ENCODE measurements at places on chromosomes 3 and 15.

DNA sequence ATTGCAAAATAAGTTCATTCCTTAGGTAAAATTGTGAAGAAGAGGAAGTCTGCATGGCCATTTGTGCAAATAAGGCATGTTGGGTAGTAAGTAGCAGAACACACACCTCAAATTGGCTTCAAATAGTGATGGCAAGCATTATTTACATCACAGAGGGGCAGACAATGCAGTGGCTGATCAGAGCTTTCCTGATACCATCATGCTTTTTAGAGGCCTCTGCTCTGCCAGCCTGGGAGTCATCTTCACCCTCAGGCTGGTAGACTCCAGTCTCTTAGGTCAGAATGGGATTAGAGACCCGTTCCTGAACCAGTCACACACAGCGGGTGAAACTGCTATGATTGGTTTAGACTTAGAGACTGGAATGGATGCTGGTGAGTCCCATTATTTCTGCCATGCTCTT is 396.0 kb upstream of the MCTP2 start:
- no peak overlapping the region for H3K4me3 ChIP-seq
- no peaks in the 10 kb centered on the region for H3K36me3 ChIP-seq
- DNase-seq, result no peak
- no peaks in the 10 kb centered on the region for H3K4me1 ChIP-seq
- H3K27me3 ChIP-seq, result no peaks in the 10 kb centered on the region

- H3K36me3 ChIP-seq, result no peaks in the 10 kb centered on the region
- no peak overlapping the region for H3K4me3 ChIP-seq
- DNase-seq, result no peak
- no peak overlapping the region for H3K27ac ChIP-seq
Observed at GRCh38 chr3:41920406-41920965, 41.4 kb downstream of the ULK4 start.

DNA sequence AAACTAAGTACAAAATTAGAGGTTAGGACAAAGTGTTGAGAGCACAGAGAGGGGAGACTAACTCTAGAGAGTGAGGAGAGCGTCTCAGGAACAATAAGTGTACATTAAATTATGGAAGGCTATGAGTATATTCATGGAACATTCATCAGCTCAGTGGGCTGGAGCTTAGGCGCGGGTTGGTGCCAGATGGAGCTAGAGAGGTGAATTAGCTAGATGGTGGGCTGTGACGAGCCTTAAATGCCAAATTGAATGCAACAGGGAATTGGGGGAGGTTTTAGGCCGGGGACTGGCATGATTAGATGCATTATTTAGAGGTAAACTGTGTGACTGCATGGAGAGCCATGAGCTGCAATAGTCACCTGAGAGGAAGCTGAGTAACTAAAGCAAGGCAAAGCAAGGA is 97.1 kb downstream of the TMEM108 start:
- no peak overlapping the region for H3K4me3 ChIP-seq
- no peak for DNase-seq
- H3K36me3 ChIP-seq, result no peaks in the 10 kb centered on the region
- no peak overlapping the region for H3K27ac ChIP-seq

GRCh38 chr3:44021651-44022594 is 219.8 kb upstream of the TOPAZ1 start:
- no peak for DNase-seq
- no peaks in the 10 kb centered on the region for H3K4me1 ChIP-seq
- H3K27ac ChIP-seq, result no peak overlapping the region
- no peaks in the 10 kb centered on the region for H3K27me3 ChIP-seq
- no peaks in the 10 kb centered on the region for H3K36me3 ChIP-seq
- no peak overlapping the region for H3K4me3 ChIP-seq

DNA sequence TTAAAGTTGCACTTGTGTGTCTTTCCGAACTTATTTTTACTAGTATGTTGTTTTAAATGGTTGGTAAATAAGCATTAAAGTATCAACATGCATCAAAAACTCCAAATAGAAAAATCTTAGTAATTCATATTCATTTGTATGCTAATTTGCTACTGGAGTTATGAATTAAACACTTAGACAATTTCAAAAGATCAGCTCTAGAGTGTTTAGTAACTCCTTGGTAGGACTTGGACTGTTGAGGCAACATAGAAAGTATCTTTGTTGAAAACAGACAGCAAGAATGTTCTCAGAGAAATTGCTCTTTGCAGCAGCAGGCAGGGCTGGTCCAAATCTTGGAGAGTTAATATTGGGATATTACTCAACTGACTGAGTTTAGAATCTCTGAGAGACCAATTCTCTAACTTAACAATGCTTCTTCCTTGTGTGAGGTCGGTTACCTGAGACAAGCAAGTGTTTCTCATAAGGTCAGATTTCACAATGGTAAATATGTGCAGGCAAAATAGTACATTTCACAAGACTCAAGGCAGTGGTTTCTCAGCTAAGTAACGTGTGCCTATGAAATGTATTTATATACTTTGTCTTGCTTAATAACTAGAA is 147.8 kb upstream of the IL12A start:
- no peak overlapping the region for H3K27ac ChIP-seq
- no peaks in the 10 kb centered on the region for H3K4me1 ChIP-seq
- H3K27me3 ChIP-seq, result no peaks in the 10 kb centered on the region
- no peak overlapping the region for H3K4me3 ChIP-seq
- no peaks in the 10 kb centered on the region for H3K36me3 ChIP-seq

DNA sequence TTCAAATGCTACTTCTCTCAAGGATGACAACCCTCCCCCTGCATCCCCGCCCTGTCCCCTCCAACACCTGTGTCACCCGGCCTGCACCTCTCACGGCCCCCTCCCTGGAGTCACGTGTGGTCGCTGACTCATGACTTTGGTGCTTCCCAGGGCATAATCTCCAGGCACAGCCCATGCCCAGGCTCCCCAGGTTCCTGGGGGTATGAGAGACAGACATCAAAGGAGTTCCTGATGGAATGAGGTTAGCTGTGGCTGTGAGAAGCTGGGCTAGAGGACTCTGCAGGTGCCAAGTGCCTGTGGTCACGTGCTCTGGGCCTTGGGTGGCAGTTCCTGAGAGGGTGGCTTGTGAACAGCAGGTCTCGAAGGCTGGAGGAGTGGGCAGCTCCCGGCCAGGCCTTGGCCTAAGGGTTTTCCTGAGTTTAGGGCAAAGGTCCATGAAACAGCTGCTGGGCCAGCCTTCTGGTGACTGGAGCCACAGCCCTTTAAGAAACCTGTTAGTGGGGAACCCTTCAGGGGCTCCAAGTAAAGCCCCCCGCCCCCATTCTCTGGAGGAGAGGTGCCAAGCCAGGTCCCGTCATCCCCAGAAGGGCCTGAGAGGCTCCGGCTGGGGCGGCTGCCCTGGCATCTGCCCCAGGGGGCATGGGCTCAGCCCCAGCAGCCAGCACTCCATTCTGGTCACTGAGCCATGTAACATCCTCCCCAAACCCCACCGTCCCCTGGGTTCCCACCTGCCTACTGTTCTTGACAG is 230.0 kb downstream of the XXYLT1 start:
- H3K27me3 ChIP-seq, result peaks cover 7% of the 10 kb centered on the region
- H3K27ac ChIP-seq, result no peak overlapping the region
- no peak overlapping the region for H3K4me3 ChIP-seq
- no peak for DNase-seq

- H3K27ac ChIP-seq, result no peak overlapping the region
- H3K4me1 ChIP-seq, result peaks cover 19% of the 10 kb centered on the region
- H3K27me3 ChIP-seq, result no peaks in the 10 kb centered on the region
- H3K4me3 ChIP-seq, result peak overlapping the region; percentile 83
- H3K36me3 ChIP-seq, result peaks cover 4% of the 10 kb centered on the region
Observed at GRCh38 chr3:148992635-148993255, 1.4 kb downstream of the GYG1 start.

- H3K36me3 ChIP-seq, result no peaks in the 10 kb centered on the region
- peak within 1 kb of the TSS; percentile 81 for H3K4me3 ChIP-seq
- H3K27ac ChIP-seq, result peak within 1 kb of the TSS; percentile 81
- peaks cover 20% of the 10 kb centered on the region for H3K4me1 ChIP-seq
Observed at GRCh38 chr3:113531826-113532697, at the start of gene SIDT1. Gene SIDT1, plus strand, starts transcription at chr3:113532555. Its CDS starts 467 bp downstream, at chr3:113533022.

GRCh38 chr15:81812456-81812855 is 233.4 kb downstream of the MEX3B start:
- no peak overlapping the region for H3K27ac ChIP-seq
- peaks cover 6% of the 10 kb centered on the region for H3K4me1 ChIP-seq
- H3K4me3 ChIP-seq, result no peak overlapping the region
- no peaks in the 10 kb centered on the region for H3K36me3 ChIP-seq

DNA sequence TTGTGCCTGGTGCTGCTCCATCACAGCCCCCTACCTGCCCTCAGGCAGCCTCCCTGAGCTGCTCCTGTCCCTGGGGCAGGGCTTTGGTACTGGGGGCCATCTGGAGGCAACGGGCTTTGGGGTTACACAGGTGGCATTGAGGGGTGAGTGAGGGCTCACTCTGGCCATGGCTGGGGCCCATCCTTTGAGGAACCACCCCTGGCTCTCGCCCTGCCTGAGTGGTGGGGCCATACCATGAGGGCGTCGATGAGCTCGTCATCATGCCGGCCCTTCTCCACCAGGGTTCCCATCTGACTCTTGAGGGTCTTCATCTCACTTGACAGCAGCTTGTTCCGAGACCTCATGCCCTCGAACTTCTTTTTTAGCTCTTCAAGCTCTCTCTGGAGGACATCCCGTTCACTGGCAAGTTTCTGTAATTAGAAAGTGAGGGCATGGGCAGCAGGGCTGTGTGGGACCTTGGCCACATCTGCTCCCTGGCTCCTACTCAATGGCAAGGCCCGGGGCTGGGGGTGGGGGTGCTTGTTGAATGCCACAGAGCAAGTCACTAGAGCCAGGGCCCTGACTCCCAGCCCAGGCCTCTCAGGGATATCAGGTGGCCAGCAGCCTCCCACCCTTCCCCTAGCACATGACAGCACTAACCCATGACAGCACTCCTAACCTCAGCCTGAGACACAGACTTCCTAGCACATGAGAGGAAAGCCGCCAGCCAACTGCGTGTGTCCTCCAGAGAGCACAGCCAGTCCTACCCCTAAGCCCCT is 33.5 kb downstream of the CCDC13 start:
- H3K27ac ChIP-seq, result no peak overlapping the region
- no peak overlapping the region for H3K4me3 ChIP-seq
- no peaks in the 10 kb centered on the region for H3K4me1 ChIP-seq
- DNase-seq, result no peak
- no peaks in the 10 kb centered on the region for H3K36me3 ChIP-seq
- no peaks in the 10 kb centered on the region for H3K27me3 ChIP-seq

GRCh38 chr3:4758249-4758860 is 220.9 kb upstream of the BHLHE40 start:
- H3K27ac ChIP-seq, result no peak overlapping the region
- H3K4me3 ChIP-seq, result no peak overlapping the region
- H3K36me3 ChIP-seq, result no peaks in the 10 kb centered on the region
- DNase-seq, result no peak
- no peaks in the 10 kb centered on the region for H3K4me1 ChIP-seq

- no peaks in the 10 kb centered on the region for H3K4me1 ChIP-seq
- no peak overlapping the region for H3K27ac ChIP-seq
- no peaks in the 10 kb centered on the region for H3K27me3 ChIP-seq
- H3K36me3 ChIP-seq, result no peaks in the 10 kb centered on the region
Observed at GRCh38 chr15:31302029-31302657, 24.5 kb upstream of the KLF13 start.

- H3K27ac ChIP-seq, result no peak overlapping the region
- no peaks in the 10 kb centered on the region for H3K36me3 ChIP-seq
- no peaks in the 10 kb centered on the region for H3K27me3 ChIP-seq
- no peak overlapping the region for H3K4me3 ChIP-seq
Observed at GRCh38 chr15:40006646-40007045, 32.3 kb downstream of the SRP14 start.

GRCh38 chr15:83565553-83566159 is 88.3 kb upstream of the ADAMTSL3 start:
- no peaks in the 10 kb centered on the region for H3K27me3 ChIP-seq
- peak; percentile 27 for DNase-seq
- no peak overlapping the region for H3K27ac ChIP-seq
- H3K4me3 ChIP-seq, result no peak overlapping the region
- no peaks in the 10 kb centered on the region for H3K36me3 ChIP-seq

- H3K4me1 ChIP-seq, result no peaks in the 10 kb centered on the region
- no peak overlapping the region for H3K27ac ChIP-seq
- DNase-seq, result no peak
- H3K36me3 ChIP-seq, result no peaks in the 10 kb centered on the region
- no peaks in the 10 kb centered on the region for H3K27me3 ChIP-seq
Observed at GRCh38 chr3:65577843-65578430, 460.8 kb downstream of the MAGI1 start.

DNA sequence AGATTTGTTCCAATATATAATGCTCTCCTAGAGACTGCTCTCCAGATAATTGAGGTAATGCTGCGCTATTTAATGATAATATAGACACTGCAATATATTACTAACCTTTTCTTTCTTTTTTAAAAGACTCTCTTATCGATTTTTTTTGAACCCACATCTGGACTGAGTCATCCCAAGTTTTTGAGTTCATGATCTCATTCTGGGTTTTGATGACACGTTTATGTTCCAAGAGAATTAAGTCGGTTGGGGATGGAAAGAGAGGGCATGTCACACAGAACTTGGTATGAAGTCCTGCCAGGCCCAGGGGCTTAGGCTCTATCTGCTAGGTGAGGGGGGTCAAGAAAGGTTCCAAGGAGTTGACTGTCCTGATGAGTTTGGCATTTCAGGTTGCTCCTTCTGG is 431.1 kb downstream of the MFSD1 start:
- no peaks in the 10 kb centered on the region for H3K4me1 ChIP-seq
- H3K4me3 ChIP-seq, result no peak overlapping the region
- H3K27me3 ChIP-seq, result no peaks in the 10 kb centered on the region
- no peak for DNase-seq
- H3K27ac ChIP-seq, result no peak overlapping the region
- no peaks in the 10 kb centered on the region for H3K36me3 ChIP-seq

GRCh38 chr15:89132611-89133507 is 44.6 kb downstream of the ABHD2 start:
- H3K4me3 ChIP-seq, result no peak overlapping the region
- H3K27me3 ChIP-seq, result no peaks in the 10 kb centered on the region
- peak overlapping the region; percentile 64 for H3K27ac ChIP-seq
- peaks cover 8% of the 10 kb centered on the region for H3K36me3 ChIP-seq
- peak; percentile 35 for DNase-seq

DNA sequence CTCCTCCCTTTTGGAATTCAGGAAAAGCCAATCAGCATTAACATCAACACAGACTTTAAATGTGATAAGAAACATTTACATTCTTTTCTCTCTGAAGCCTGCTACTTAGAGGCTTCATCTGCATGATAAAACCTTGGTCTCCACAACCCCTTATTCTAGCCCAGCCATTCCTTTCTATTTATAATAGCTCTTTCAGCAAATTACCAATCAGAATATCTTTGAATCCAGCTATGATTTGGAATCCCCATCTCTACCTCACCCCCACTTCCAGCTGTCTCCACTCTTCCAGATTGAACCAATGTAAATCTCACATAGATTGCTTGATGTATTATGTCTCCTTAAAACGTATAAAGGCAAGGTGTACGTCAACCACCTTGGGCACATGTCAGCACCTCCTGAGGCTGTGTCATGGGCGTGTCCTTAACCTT is 139.7 kb downstream of the TUSC7 start:
- H3K27me3 ChIP-seq, result no peaks in the 10 kb centered on the region
- H3K4me1 ChIP-seq, result no peaks in the 10 kb centered on the region
- H3K27ac ChIP-seq, result no peak overlapping the region
- no peak overlapping the region for H3K4me3 ChIP-seq
- DNase-seq, result no peak
- H3K36me3 ChIP-seq, result no peaks in the 10 kb centered on the region

- H3K27ac ChIP-seq, result peak overlapping the region; percentile 80
- no peak overlapping the region for H3K4me3 ChIP-seq
- H3K4me1 ChIP-seq, result peaks cover 25% of the 10 kb centered on the region
- no peaks in the 10 kb centered on the region for H3K36me3 ChIP-seq
- H3K27me3 ChIP-seq, result no peaks in the 10 kb centered on the region
- peak; percentile 89 for DNase-seq
Observed at GRCh38 chr15:90711418-90711824, 5.7 kb upstream of the BLM start.

All from MM.1S (cell line).